ENCODE measurements at places on chromosomes 3 and 15. TPM values are rescaled to one million over a fixed set of nuclear protein-coding genes. Genes with fewer than 3 reads are reported as not detected.

The P2RY1 gene
- polyA plus RNA-seq = not detected

The DUT gene
- polyA plus RNA-seq = 136 TPM

DNA sequence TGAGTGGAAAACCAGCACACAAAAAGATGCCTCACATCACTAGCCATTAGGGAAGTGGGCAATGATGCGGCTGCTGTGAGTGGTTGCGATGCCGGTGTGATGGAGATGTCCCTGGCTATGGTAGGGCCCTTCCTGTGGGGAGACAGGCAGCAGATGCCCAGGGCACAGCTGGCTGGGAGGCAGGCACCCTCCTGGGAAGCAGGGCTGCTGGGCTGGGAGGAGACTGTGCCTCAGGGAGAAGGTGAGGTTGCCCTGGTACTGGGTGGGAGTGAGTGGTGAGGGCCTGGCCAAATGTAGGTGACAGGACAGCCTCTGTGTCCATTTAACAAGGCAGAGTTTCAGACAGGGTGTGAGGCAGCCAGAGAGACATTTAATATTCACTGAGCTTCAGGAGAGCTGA, 335.6 kb downstream of the OCA2 start:
- no peak for DNase-seq

The ANKUB1 gene
- not detected for polyA plus RNA-seq

All from CD8-positive, alpha-beta memory T cell (primary cell).